ENCODE measurements at places on chromosomes 16 and 17.

- DNase-seq = no peak
These were observed 4.2 kb downstream of the LDAF1 start for GRCh38 chr16:21162661-21163151.

- DNase-seq = no peak
These were observed 83.9 kb downstream of the HIC1 start for GRCh38 chr17:2138761-2139160.

DNA sequence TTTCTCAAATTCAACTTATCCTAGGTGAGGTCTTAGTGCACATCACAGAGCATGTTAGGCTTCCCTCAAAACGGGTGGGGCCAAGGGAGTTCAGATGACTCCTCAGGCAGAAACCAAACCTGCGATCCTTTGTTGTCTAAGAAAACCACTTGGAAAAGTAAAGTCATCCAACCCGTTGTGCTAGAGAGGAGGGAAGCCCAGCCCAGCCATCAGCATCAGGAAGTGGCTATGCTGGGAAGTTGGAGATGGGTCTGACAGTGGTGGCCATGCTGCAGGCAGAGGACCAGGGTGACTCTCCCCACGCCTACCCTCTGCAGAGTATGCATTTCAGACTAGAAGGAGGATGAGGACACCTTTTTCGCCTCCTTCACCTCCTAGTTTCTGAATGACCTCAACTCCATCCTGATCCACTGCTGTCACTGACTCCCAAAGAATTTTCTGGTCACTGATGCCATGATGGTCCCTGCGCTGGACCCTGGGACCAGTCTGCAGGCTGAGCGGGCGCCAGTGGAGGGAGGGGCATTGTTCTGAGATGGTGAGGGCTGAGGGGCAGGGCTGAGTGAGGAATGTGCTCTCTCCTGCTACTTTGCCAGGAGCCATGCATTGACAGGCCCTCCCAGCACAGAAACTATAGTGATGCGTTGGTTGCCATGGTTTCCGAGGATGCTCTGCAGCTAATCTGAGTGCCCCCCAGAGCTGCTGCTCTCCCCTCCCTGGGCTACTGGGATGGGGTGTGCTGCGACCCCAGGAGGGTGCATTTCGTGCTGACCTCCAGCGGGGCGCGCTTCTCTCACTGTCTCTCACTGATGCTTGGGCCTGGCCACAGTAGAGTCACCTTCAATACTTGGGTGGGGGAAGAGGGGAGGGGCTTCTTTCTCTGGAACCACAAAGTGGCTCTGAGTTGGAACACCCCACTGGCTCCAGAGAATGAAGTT lies 20.4 kb downstream of the ALOX12B start:
- no peak for DNase-seq

DNA sequence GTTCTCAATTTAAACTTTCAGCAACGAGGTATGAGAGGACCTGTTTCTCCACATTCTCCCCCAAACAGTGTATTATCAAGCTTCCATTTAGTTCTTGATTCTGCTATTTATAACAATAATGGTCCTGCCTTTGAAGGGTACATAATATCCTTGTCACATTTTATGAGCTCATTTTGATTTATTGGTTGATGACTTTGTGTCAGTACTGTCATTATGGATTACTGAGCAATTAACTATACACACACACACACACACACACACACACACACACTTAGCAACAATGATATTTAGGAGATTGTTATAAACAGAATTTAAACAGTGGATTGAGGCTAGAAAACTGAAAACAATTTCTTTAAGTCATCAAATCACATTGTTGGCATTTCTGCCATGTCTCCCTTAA lies 7.0 kb downstream of the TMIGD1 start:
- no peak for DNase-seq

DNA sequence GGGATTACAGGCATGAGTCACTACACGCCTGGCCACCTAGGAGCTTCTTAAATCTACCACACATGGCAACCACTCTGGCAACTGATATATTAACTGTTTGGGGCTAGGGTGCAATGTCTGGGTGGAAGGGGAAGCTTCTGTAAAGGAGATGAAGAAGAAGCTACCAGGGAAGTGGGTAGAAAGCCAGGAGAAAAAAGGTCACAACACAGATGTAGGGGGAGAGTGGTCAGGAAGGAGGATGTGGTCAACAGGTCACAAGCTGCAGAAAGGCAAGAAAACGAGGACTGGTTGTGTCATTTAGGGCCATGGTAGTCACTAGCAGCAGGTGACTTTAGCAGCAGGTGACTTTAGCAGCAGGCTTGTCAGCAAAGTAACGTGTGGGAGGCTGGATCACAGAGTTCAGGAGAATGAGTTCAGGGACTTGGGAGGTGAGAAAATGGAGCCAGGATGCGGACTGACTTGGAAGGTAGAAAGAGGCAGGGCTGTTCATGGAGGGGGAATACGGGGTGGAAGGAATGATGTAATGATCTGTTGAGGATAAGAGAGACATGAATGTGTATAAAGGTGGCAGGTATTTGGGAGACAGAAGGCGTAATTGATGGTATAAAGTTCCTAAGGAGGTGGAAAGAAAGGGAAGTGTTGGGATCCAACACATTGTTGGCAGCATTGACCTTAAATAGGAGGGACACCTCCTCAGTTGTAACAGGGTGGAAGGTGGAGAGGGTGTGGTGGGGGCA lies 16.3 kb upstream of the WFIKKN2 start:
- no peak for DNase-seq

- no peak for DNase-seq
These were observed 675.3 kb downstream of the MAF start for GRCh38 chr16:78925083-78925767.

DNA sequence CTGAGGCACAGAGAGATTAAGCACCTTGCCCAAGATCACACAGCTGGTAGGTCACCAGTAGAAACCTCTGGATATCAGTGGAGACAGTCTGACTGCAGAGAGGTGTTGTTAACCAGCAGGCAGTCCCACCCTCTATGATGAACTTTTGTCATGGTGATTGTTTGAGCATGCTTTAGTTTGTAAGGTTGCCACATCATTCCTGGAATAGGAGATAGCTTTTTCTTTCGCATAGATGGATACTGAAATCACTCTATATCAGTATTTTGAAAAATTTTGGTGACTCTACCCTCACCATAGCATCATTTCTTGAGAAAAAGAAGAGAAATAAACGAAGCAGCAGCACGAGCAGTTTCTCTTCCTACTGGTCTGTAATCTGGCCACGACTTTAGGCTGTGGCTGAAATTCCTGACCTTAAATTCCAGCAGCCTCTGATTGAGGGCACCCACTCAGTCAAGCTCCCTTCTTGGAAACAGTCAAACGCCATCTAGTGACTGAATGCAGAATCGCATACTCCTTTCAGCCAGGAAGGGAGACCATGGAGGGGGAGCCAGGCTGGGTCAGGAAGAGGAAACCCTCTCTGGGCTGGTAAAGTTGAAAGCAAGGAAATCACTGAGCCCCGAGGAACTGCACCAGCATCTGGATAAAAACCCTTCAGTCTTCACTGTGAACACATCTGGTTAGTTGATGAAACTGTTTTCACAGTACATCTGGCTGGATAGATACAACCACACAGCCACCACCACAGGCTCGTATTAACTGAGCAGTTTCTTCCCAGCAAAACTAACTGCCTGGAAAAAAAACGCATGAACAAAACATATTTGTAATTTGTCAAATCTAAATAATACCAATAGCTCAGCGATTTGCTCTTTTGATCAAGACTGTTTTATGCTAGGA lies 108.5 kb upstream of the XYLT1 start:
- no peak for DNase-seq

- no peak for DNase-seq
These were observed 65.2 kb downstream of the KSR1 start for GRCh38 chr17:27521281-27522027.

- DNase-seq = no peak
These were observed 1.5 kb upstream of the MYH10 start for GRCh38 chr17:8632061-8632460.

DNA sequence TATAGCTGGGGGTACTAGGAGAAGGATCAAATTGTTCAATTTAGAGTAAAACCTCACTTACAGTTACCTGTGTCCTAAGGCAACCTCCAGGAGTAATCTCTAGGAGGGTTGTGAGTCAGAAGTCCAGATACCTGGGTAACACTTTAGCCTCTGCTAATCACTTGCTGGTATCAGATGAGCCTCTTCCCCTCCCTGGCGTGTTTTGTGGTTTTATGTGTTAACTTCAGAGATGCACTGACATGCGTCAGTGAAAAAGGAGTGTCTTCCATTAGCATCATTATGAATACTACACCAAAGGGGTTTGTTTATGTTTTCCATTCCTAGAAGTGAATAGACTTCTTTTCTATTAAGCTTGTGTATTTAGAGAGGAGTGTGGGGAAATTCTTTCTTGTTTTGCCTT lies 208.2 kb downstream of the FTO start:
- DNase-seq = peak; percentile 29

DNA sequence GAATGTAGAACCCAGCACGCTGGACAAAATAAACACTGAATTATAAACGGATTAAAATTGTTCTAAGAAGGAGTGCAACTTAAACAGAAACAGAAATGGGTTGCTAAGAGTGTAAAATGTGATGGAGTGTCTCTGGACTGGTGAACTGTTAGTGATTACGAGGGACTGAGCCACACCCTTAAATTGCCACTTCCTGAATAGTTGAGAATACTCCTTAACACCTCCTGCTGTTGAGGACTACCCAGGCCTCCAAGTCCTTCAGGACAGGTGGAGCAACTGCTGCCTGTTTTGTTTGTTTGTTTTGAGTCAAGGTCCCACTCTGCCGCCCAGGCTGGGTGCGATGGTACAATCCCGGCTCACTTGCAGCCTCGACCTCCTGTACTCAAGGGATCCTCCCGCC lies 25.8 kb upstream of the IRF8 start:
- DNase-seq = no peak

GRCh38 chr17:9212376-9213302 lies 191.3 kb downstream of the NTN1 start:
- no peak for DNase-seq

DNA sequence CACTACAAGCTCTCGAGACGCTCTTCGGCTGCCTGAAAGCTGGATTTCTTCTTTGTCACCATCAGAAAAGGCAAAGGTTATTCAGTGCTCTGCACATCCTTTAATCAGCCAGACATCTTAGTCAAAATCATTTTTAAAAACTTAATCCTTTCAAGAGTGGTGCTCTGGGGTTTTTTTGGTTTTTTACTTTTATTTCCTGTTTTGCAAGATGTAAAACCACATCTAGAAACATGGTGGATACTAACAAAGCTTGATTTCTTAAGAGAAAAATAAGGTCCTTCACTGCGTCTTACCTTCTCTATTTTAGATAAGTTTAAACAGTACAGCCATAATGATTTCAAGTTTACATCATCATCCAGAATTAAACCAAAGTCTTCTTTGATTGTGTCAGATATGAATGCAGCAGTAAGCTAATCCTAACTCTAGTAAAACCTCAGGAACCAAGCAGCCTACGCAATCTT lies 6.3 kb downstream of the ANKRD11 start:
- no peak for DNase-seq

DNA sequence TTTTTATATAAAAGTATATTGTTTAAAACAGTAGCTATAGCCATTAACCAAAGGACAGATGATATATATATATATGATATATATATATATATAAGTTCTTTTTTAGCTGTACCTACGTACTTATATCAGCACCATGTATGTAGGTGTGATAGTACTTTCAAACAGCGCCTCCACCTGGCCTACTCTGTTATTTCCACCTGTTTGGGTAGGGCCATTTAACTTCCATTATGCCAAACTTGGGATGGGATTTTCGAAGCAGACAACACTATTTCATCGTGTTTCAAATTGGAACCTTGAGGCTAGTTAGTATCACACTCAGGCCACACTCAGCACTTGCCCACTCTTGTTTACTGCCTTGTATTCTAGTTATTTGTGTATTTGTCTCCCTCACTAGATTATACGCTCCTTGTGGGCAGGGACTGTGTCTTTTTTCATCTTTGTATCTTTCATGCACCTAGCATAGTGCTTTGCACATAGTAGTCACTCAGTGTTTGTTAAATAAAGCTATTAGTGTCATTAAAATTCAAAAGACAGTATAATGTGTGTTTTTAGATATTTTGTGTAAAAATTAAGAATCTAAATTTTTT lies 11.8 kb upstream of the CLTC start:
- DNase-seq = no peak

DNA sequence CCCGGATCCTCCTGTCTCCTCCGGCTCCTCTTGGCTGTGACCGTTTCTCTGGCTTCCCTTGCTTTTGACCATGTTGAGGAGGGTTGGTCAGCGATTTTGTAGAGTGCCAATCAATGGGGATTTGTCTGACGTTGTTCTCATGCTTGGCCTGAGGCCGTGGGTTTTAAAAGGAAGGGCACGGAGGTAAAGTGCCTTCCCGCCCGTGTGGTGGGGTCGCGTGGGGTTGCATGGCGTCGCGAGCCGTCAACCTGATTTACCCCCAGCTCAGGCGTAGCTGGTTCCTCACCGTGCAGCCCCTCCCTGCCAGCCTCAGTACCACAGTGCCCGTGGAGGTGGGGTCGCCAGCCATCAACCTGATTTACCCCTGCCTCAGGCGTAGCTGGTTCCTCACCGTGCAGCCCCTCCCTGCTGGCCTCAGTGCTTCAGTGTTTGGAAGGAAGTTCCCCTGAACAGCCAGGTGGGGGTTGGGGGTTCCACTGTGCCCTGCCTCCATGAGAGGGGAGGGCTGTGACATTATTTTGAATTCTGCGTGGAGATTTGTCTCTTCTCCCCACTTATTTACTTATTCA lies 5.0 kb downstream of the TPSAB1 start:
- DNase-seq = no peak

DNA sequence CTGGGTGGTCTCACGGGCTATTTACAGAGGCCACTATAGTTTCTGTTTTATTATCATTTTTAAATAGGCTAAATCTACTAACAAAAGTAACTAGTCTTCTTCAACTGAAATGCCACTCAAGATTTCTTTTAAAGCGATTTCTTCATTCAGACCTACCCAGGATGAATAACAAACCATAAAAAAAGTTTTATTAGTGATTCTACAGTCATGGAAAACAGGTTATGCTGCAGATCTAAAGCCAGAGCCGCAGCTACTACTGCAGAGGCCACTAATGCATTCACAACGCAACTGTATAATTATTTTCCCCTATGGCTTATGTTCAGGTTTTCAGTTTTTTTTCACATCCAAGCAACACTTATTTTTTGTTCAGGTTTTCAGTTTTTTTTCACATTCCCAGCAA lies 136.2 kb upstream of the AXIN2 start:
- no peak for DNase-seq

DNA sequence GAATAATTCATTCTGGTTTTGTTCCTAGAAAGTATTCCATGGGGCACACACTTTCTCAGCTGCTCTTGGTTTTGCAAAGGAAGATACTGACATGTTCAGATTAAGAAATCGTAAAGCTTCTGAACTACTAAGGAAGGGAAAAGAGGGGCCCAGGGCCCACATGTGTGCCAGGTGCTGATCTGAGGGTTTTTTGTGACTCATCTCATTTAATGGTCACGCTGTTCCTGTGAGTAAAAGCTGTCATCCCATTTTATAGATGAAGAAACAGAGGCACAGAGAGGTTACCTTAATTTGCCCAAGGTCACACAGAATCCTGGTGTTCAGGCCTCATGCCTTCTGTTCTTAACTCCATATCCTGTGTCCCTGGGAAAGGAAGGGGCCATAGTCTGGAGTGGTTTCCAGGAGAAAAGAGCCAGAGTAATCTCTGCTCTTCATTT lies 113.2 kb downstream of the MSI2 start:
- no peak for DNase-seq

GRCh38 chr16:29302976-29303375 lies 103.5 kb downstream of the NPIPB11 start:
- no peak for DNase-seq

GRCh38 chr16:54331241-54332002 lies 44.8 kb upstream of the IRX3 start:
- DNase-seq = no peak

Measured in activated CD8-positive, alpha-beta memory T cell treated with anti-CD3 and anti-CD28 coated beads for 4 hours (primary cell).